ENCODE measurements at places on chromosomes 5 and 9.

DNA sequence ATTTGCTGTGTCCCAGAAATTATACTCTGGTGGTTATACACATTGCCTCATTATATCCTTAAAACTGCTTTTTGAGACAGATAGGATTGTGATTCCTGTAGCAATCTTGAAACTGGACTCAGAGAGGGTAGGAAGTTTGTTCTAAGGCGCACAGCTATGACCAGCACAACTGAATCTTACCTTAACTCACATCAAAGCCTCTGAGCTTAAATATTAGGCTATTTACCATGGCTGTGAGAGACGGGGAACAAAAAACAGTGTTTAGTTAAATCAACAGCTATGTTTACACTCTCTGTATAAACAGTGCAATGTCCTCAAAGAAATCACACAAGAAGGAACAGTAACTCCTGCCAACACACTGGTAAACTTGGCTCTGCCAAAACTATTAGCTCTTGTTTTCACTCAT is 50.9 kb upstream of the TUT7 start:
- no peak for DNase-seq

DNA sequence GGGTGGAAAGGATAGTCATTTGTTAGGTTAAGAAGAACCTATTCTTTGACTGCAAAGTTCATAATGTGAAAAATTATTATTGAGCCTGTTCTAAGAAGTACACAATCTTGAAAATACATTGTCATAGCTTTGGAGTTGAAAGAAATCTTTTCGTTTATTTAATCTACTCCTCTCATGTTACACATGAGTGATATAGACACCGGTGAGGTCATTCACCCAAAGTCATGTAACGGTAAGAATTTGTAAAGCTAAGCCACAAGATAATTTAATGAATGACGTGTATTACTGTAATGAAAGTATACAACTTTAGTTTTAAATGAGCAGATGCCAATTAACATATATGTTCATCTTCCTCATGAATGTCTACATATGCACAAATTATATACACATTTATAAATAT is 284.1 kb upstream of the PDE4D start:
- DNase-seq: no peak

- DNase-seq: no peak
Observed at GRCh38 chr5:172147857-172148256, 40.2 kb downstream of the STK10 start.

DNA sequence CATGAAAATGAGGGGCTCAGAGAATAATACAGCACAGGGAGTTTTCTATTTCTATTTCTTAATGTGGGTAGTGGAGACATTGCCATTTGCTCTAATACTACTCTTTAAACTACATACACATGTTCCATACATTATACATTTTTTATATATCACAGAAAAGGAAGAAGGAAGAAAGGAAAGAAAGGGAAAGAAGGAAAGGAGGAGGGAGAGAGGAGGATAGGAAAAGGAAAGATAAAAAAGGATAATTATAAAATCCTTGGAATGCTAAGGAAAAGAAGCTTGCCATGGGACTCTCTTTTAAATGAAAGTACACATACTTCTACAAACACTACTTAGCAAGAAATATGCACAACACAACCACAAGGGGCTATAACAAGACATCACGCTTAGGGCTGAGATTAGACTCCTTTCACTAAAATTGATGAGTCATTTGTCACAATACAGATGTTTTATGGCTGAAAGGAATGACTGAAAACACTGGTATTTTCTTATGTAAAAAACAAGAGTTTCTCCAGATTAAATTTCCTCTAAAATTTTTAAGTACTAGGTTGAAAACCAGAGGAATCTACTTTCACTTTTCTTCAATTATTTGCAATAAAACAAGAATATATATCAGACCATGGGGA is 219.8 kb downstream of the ARL15 start:
- no peak for DNase-seq

- DNase-seq: no peak
Observed at GRCh38 chr9:76876098-76876497, 29.8 kb downstream of the PRUNE2 start.

GRCh38 chr5:139462586-139463276 is at the start of gene ECSCR:
ECSCR (minus strand) TSS chr5:139462743; CDS start chr5:139462670, 73 bp downstream.
- DNase-seq: no peak

GRCh38 chr9:27204578-27204977 is 92.4 kb downstream of the EQTN start:
- no peak for DNase-seq

- DNase-seq: no peak
Observed at GRCh38 chr5:6158974-6159831, 219.1 kb downstream of the MED10 start.

- DNase-seq: no peak
Observed at GRCh38 chr5:158285698-158286097, 426.8 kb upstream of the CLINT1 start.

DNA sequence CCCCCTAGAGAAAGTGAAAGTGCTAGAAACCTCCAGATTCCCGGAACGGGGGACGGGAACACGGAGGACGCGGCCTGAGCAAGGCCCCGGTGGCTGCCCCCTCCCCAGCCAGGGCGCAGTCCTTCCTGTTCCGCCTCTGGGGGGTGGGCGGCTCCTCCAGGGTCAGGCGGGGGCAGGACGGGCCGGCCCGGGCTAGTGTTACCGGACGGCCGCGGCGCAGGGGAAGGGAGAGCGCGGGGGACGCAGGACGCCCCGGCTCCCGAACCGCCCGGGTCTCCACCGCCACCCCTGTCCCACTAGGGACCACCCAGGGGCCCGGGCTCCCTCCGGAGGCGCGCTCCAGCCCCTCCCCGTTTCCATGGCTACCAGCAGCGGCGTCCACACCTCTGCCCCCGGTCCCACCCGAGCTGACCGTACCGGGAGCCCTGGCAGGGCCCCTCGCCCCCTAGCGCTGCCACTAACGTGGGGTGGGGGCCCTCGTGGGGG is 579 bp downstream of the SLC12A7 start:
- no peak for DNase-seq

GRCh38 chr9:23229890-23230317 is 596.1 kb downstream of the ELAVL2 start:
- DNase-seq: no peak

GRCh38 chr5:77145666-77146065 is 58.6 kb upstream of the ZBED3 start:
- DNase-seq: no peak

DNA sequence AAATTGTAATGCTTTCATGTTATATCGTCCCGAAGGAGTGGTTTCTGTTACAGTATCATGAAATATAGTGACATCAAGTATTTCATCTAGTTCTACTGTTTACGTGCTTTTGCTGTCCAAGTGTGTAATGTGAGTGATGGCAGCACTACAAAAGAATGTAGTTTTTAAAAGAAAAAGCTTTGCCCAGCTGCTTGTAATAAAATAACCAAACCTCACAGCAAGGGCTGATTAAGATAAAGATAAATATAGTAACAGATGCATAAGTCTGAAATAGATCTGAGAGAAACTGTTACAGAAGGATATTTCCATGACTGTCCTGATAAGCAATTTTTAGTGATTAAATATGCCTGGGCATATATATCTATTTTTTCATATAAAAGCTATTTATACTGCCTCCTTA is 106.4 kb downstream of the AUH start:
- DNase-seq: no peak

DNA sequence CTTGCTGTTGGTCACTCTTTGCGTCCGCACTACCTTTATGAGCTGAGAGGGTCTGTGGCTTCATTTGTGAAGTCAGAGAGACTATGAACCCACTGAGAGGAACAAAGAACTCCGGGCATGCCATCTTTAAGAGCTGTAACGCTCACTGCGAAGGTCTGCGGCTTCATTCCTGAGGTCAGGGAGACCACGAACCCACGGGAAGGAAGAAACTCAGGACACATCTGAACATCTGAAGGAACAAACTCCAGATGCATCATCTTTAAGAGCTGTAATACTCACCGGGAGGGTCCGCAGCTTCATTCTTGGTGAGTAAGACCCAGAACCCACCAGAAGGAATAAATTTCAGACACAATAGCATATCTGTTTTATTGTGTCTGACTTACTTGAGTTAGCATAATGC is 19.2 kb downstream of the GCNT1 start:
- DNase-seq: no peak

DNA sequence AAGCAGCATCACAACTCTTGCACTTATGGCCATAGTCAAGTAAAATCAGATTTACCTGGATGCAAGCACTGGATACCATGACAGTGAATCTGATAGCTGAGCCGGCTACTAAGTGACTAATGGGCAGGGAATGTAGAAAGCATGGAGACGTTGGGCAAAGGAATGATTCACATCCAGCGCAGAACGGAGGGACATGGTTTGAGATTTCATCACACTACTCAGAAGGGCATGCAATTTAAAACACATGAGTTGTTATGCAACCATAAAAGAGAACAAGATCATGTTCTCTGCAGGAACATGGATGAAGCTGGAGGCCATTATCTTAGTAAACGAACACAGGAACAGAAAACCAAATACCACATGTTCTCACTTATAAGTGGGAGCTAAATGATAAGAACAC is 169.1 kb upstream of the PIK3R1 start:
- DNase-seq: no peak

DNA sequence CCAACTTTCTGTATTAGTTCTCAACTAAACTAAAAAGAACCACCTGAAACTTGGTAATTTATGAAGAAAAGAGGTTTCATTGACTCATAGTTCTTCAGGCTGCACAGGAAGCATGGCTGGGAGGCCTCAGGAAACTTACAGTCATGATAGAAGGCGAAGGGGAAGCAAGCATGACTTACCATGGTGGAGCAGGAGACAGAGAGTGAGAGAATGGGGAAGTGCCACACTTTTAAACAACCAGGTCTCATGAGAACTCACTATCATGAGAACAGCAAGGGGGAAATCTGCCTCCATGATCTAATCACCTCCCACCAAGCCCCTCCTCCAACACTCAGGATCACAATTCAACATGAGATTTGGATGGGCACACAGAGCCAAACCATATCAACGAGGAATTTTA is 123.5 kb downstream of the DEPDC1B start:
- DNase-seq: no peak

- DNase-seq: no peak
Observed at GRCh38 chr5:141637123-141637766, 448 bp downstream of the RELL2 start.

- no peak for DNase-seq
Observed at GRCh38 chr5:151949701-151950308, 25.2 kb upstream of the GLRA1 start.

- no peak for DNase-seq
Observed at GRCh38 chr9:101117161-101117560, 88.6 kb downstream of the PLPPR1 start.

GRCh38 chr5:16740811-16741392 is 124.1 kb upstream of the RETREG1 start:
- no peak for DNase-seq

- no peak for DNase-seq
Observed at GRCh38 chr5:93583768-93584595, 960 bp downstream of the NR2F1 start.

- no peak for DNase-seq
Observed at GRCh38 chr5:44389090-44389822, at the start of gene FGF10. FGF10 (minus strand) TSS chr5:44389420; CDS start chr5:44388682, 738 bp downstream.

DNA sequence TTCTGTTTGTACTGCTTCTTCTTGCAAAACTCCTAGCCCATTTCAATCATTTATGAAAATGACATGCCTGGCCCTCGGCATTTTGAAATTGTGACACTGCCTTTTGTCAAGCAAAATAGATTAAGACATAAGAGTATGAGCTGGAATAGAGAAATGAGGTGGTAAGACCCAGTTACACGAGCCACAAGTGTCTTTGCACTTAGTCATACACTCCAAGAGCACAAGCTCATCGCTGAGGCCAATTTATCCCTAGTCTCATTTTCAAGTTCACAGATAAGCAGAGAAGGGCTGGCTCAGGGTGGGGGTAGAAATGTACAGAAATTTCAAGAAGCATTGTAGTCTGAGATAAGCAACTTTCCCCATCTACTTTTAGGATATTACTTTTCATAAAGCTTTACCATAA is 40.6 kb upstream of the MAP1B start:
- DNase-seq: no peak

DNA sequence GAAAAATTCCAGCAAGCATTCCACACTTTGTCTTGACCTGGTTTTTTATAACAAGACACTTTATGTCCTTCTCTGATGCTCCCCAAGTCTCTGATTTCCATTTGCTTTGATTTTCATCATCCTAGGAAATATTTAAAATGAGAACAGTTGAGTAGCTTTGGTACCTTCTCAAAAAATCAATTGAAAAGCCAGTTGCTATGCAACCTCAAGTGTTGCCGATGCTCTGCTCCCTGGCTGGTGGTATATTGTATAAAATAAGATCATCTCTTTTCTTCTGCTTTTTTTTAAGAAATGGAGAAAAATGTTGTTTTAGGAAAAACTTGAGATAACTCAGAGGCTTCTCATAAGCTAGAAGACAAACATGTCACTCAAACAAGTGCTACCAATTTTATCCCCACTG is 109.7 kb downstream of the ZNF354C start:
- DNase-seq: no peak

DNA sequence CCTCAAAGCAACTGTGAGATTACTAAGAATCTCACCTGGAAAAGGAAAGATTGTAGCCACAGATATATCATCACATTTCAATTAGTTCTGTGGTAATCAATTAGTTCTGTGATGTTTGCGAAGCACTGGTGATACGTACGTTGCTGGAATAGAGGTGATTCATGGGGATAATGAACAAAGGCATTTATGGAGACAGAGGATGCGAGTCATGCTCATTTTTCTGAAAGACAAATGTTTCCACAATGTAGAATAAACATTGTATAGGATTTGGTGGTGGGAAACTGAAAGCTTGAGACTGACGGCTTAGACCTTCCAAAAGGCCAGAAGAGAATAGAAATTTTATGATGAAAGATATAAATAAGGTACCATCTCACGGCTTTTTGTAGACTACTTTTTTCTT is 507.3 kb upstream of the TYRP1 start:
- DNase-seq: no peak

- DNase-seq: no peak
Observed at GRCh38 chr5:3392306-3392939, 203.2 kb upstream of the IRX1 start.

- DNase-seq: no peak
Observed at GRCh38 chr5:106307265-106307664, 1363.5 kb downstream of the EFNA5 start.

GRCh38 chr5:32002755-32003154 is 171.4 kb downstream of the GOLPH3 start:
- no peak for DNase-seq

DNA sequence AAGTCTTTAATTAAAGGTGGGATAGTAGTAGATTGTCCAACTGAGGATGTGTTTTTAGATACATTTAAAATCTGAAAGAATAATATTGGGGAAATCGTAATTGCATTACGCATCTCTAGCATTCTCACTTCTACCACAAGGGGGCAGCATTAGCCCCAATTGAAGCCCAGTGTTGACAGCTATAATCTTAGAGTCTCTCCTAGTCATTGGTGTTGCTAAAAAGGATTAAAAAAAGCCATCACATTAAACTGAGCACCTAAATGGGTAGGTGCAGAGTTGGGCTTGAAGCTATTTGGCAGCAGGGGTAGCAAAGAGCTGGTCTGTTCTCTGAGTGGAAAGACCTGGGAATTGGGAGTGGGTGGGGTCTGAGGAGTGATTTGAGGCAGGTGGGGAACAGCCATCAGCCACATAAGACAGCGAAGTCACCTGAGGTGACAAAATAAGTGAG is 177.2 kb downstream of the OSTF1 start:
- peak; percentile 29 for DNase-seq
